ENCODE measurements at places on chromosomes 16 and 17.

DNA sequence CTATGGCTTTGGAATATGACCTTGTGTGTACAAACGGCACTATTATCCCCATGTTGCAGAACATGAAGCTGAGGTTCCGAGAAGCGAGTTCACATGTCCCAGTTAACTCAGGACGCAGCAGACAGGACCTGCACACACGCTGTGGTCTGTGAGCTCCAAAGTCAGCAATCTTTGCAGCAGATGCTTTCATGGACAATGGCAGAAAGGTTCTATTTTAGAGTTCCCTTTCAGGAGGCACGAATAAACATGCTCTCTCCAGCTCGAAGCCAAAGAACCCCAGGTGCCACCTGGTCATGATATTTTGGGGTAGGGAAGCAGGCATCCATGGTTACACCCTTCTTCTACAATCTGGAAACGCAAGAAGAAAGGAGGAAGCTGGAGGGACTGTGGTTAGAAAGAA is 412.0 kb downstream of the TMEM114 start:
- no peak for DNase-seq

- DNase-seq = no peak
Measured at GRCh38 chr16:47722046-47722445, 260.9 kb downstream of the PHKB start.

DNA sequence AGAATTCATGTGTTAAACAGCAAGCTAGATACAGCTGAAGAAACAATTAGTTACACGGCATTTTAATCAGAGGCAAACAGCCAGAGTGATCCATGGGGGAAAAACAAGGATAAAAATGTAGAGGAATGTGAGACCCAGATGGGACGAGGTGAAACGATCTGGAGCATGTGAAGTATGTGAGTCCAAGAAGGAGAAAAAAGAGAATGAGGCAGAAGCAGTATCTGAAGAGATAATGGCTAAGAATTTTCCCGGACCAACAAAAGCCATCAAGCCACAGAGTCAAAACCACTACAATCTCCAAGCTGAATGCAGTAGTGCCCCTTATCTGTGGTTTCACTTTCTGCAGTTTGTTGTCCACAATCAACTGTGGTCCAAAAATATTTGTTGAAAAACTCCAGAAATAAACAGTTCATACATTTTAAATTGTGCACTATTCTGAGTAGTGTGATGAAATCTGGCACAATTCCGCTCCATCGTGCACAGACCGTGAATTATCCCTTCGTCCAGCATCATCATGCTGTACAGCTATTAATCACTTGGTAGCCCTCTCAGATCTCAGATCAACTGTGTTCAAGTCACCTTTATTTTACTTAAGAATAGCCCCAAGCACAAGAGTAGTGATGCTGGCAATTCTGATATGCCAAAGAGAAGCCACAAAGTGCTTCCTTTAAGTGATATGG is 18.8 kb downstream of the MYH10 start:
- DNase-seq = no peak

DNA sequence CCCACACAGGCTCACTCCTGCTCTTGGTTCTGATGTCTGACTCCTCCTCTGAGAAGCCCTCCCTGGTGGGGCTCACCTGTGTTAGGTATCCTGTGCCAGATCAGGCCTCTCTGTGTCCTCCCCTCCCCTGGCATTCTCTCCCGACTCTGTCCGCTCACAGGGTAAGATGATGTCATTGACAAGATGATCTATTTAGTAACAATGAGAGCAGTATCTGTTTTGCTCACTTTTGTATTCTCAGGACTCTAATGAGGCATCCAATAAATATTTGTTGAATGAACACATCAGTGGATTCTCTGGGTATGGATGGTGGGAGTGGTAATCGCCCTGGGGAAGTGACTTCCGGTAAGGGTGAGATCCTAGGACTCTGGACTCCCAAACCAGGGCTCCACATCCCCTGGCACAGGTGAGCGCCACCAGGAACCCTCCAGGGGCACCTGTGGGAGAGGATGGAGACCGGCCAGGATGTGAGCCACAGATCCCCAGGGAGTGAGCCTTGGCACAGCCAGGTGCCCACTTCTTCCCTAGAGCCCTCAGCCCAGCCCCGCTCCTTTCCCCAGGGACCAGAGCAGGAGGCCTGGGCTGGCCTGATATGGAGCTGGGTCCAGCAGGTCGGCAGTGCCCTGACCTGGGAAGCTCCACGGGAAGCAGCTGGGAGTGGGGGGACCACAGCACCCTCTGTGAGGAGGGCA is 5.4 kb upstream of the HAP1 start:
- DNase-seq = no peak

- DNase-seq = no peak
Measured at GRCh38 chr17:48850792-48851323, 20.0 kb downstream of the CALCOCO2 start.

- DNase-seq = no peak
Measured at GRCh38 chr16:88649195-88649923, 1.5 kb downstream of the CYBA start.

Measured in stimulated activated CD8-positive, alpha-beta memory T cell treated with anti-CD3 and anti-CD28 coated beads, Interleukin-12 subunit alpha, Interleukin-12 subunit beta, amount 100 ng/mL, for 4 hours (primary cell).